ENCODE measurements at places on chromosomes 6 and 20. TPM values are rescaled to one million over a fixed set of nuclear protein-coding genes. Genes with fewer than 3 reads are reported as not detected.

GRCh38 chr6:55277646-55278045 lies 49.6 kb upstream of the GFRAL start:
- H3K4me3 ChIP-seq, result no peak overlapping the region
- H3K27ac ChIP-seq, result no peak overlapping the region
- no peak for DNase-seq

DNA sequence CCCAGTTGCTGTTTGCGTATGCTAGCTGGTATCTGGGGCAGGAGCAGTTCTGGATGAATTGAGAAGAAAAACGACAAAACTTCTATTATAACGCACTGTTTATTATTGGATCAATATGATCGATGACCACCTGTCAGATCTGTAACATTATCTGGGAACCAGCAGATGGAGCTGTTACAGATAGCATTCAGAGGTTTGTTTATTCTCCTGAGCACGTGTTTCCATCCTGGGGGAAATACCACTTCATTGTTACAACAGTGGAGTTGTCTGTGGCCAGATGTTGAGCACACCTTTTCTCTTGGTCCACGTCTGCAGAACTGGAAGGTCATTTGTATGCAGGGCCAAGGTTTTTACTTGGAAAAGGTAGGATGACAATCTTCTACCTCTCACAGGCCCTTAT lies 16.0 kb upstream of the NKX2-2 start:
- no peak overlapping the region for H3K27ac ChIP-seq
- H3K27me3 ChIP-seq, result peaks cover 2% of the 10 kb centered on the region
- H3K36me3 ChIP-seq, result no peaks in the 10 kb centered on the region
- DNase-seq, result no peak
- H3K4me1 ChIP-seq, result peaks cover 8% of the 10 kb centered on the region
- H3K4me3 ChIP-seq, result no peak overlapping the region

DNA sequence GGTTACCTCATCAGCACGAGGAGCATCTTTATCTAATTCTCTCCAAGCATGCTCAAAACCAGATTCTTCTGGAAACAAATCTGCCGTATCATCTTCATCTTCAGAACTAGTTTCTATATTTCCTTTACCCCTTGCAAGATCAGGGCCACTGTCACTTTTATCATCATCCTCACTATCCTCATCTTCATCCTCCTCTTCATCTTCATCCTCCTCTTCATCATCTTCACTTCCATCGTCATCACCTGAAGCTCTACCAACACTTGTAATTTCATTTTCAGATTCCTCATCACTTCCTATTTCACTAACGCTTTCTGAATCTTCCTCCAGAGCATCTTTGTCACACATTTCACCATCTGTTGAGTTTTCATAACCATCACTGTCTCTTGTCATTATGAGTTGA lies 8.9 kb downstream of the ESF1 start:
- no peak overlapping the region for H3K27ac ChIP-seq
- no peak overlapping the region for H3K4me3 ChIP-seq
- H3K36me3 ChIP-seq, result peaks cover 29% of the 10 kb centered on the region
- H3K27me3 ChIP-seq, result no peaks in the 10 kb centered on the region
- DNase-seq, result no peak

DNA sequence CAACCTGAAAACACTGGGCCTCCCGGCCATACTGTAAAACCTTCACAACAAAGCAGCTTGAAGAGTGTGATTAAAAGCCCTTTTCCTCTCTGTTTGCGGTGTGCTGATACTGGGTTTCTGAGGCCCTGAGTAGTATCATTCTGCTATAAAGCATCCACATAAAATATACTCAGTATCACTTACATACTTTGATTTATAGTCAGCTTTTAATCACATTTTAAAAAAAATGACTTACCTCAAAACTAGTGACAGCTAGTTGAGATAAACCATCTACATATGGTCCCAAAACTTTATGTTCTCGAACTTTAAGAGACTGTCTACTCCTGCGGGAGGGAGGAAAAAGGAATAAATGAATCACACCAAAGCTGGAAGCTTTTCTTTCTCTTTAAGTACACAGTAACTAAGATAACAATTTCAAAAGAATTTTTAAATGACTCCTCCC lies 135.7 kb downstream of the KIF13A start:
- H3K27me3 ChIP-seq, result no peaks in the 10 kb centered on the region
- H3K36me3 ChIP-seq, result peaks cover 11% of the 10 kb centered on the region
- no peak for DNase-seq

GRCh38 chr6:4606821-4607704 lies 169.1 kb upstream of the CDYL start:
- H3K4me1 ChIP-seq, result no peaks in the 10 kb centered on the region
- H3K27ac ChIP-seq, result no peak overlapping the region
- no peaks in the 10 kb centered on the region for H3K36me3 ChIP-seq
- peaks cover 3% of the 10 kb centered on the region for H3K27me3 ChIP-seq
- no peak for DNase-seq
- no peak overlapping the region for H3K4me3 ChIP-seq

- no peak overlapping the region for H3K27ac ChIP-seq
- no peaks in the 10 kb centered on the region for H3K4me1 ChIP-seq
- H3K27me3 ChIP-seq, result no peaks in the 10 kb centered on the region
- H3K4me3 ChIP-seq, result no peak overlapping the region
- DNase-seq, result no peak
- H3K36me3 ChIP-seq, result no peaks in the 10 kb centered on the region
Measured at GRCh38 chr20:16654858-16655535, 74.8 kb upstream of the SNRPB2 start.

- no peak overlapping the region for H3K27ac ChIP-seq
- H3K4me3 ChIP-seq, result no peak overlapping the region
- H3K4me1 ChIP-seq, result no peaks in the 10 kb centered on the region
- no peaks in the 10 kb centered on the region for H3K27me3 ChIP-seq
- no peaks in the 10 kb centered on the region for H3K36me3 ChIP-seq
- no peak for DNase-seq
Measured at GRCh38 chr6:18601516-18602020, 214.4 kb downstream of the RNF144B start.

DNA sequence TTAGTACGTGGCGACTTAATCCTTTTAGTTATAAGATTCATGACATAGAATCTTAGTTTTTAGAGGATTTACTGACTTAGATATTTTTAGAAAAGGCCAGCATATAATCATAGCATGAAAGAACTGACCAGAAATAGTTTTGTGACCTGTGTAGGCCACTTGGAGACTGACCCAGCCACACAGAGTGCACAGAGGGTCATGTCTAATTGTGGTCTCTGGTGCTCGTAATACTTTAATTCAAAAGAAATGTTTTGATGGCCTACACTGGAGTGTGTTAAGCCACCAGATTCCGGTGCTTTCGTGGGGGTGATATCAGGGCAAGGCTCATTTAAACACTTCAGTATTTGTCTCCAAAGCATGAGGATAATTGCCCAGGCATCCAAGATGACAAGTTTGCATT lies 11.4 kb downstream of the PCMTD2 start:
- peaks cover 18% of the 10 kb centered on the region for H3K36me3 ChIP-seq
- H3K4me3 ChIP-seq, result no peak overlapping the region

DNA sequence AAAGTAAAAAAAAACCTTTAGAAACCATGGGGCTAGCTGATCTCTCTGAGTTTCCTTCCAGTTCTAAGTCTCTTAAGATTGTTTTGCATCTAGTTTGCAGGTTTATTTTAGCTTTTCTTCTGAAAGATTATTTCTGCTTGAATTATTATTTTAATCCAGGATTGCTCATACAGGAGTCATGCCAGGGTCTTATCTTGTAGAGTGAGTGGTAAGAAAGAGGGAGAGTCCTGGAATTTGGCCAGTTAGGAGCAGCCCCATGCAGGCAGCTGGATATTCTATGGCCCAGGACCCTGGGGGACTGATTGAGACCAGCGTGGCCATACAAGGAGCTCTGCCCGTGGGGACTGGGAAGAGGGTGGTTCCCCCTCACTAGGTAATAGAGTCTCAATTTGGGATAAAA lies 178.9 kb upstream of the HEY2 start:
- H3K4me3 ChIP-seq, result no peak overlapping the region
- H3K27me3 ChIP-seq, result no peaks in the 10 kb centered on the region

DNA sequence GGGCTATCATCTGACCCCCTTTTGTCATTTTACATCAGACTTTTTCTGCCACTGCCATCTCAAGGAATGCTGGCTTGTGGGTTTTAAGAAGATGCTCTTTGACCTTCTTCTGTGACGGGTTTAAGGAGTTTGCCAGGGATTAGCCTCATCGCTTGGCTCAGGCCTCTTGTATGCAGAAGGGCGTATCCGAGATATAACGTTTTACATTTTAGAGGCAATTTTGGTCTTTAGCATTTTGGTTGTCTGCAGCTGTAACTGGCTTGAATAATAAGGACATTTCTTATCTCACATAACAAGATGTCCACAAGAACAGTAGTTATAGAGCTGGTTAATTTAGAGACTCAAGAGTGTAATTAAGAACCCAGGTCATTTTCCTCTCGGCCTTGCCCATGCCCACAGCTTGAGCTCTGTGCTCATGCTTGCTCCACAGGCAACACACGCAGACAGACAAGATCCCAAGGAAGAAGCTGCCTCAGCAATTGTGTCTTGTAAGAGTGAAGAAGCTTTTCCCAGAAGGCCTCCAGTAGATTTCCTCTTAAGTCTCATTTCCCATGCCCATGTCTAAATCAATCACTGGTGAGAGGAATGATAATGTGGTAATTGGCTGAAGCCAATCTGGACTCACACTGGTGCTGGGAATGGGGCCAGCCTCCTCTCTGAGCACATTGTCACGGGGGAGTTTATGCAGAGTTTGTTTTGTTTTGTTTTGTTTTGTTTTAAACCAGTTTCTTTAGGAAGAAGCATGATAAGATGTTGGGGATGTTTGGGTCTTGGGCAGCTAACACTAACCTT lies 36.8 kb downstream of the PTCHD4 start:
- no peak overlapping the region for H3K4me3 ChIP-seq
- H3K36me3 ChIP-seq, result no peaks in the 10 kb centered on the region
- H3K4me1 ChIP-seq, result peaks cover 2% of the 10 kb centered on the region
- DNase-seq, result no peak
- no peak overlapping the region for H3K27ac ChIP-seq

DNA sequence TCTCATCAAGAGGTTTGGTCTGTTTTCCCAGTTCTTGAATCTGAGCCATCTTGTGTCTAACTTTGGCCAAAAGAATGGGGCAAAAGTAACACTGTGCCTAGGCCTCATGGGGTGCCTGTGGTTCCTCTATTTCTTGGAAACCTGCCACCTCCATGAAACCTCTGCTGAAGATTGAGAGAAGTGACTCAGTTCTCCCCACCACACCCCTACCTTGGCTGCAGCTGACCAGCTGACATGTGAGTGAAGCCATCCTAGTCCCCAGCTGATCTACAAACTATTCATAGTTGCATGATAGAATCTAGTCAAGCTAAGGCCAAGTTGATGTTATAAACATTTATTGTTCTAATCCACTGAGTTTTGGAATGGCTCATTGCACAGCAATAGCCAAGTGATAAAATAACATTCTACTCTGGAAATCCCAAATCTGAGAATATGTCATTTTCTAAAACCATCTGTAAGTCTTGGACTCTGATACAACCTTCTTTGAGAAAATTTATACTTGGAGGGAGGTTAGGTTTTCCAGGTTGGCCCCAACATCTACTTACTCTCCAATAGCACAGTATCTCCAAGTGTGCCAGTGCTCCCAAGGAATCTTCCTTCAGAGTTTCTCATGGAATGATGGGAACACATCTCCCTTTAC lies 107.0 kb upstream of the SMLR1 start:
- no peak overlapping the region for H3K4me3 ChIP-seq
- H3K27ac ChIP-seq, result no peak overlapping the region
- no peaks in the 10 kb centered on the region for H3K27me3 ChIP-seq
- DNase-seq, result no peak
- no peaks in the 10 kb centered on the region for H3K4me1 ChIP-seq

DNA sequence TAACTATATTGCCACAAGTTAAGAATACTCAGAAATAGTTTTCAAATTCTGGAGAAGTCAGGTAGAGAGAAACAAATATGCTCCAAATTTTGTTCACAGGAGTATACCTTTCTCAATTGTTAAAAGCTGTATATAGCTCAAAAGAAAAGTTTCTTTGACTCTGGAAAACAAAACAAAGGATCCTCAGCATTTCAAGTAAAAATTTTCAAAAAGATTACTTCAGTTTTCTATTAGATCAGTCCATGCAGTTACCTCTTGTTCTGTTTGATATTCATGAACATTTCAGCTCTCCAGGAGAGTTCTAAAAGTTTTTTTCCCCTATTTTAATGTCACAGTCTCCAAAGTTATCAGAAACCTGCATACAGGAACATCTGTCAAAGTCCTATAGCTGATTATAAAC lies 30.4 kb upstream of the ENTPD6 start:
- no peaks in the 10 kb centered on the region for H3K4me1 ChIP-seq
- no peaks in the 10 kb centered on the region for H3K27me3 ChIP-seq
- no peaks in the 10 kb centered on the region for H3K36me3 ChIP-seq
- H3K4me3 ChIP-seq, result no peak overlapping the region

- no peak overlapping the region for H3K4me3 ChIP-seq
- no peaks in the 10 kb centered on the region for H3K27me3 ChIP-seq
- no peak overlapping the region for H3K27ac ChIP-seq
Measured at GRCh38 chr20:37944456-37944981, 41.6 kb downstream of the VSTM2L start.

GRCh38 chr6:152634773-152635172 lies 2.4 kb downstream of the SYNE1 start:
- no peaks in the 10 kb centered on the region for H3K4me1 ChIP-seq
- no peaks in the 10 kb centered on the region for H3K27me3 ChIP-seq
- H3K27ac ChIP-seq, result no peak overlapping the region
- H3K4me3 ChIP-seq, result no peak overlapping the region
- H3K36me3 ChIP-seq, result no peaks in the 10 kb centered on the region

DNA sequence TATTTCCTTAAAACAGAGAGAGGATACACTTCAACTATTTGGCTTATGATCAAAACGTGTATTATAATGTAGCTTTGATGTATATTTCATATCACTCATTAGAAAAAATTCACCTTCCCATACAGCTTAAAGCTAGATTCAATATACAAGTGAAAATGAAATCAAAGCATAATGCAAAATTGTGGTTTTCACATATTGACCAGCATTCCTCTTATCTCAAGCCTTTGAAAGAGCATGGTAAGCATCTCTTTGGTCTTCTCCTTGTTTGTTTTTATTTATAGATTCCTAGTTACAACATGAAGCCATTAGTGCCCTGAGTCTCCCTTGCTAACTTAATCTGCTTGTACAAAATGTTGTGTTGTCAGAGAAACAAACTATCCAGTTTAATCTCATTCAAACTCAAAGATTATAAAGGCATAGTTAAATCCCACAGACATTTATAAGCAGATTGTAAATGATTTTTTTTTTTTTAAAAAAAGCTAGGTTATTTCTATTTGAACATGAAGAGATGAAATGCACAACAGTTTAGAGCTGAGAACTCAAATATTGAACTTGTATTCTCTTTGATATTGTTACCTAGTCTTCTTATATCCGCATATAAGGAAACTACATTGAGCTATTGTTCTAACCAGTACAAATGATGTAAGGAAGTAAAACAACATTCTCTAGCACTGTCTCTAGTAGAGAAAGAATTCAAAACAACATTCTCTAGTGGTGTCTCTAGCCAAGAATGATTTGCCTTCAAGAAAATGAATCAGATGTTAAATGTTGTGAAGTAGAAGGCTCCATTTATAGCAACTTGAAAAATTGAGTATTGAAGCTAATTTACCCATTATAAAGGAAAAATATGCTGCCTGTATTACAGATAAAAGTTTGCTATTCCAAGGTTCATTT lies 31.2 kb upstream of the SMIM28 start:
- H3K27ac ChIP-seq, result no peak overlapping the region
- no peaks in the 10 kb centered on the region for H3K36me3 ChIP-seq
- H3K27me3 ChIP-seq, result no peaks in the 10 kb centered on the region

The BCAS1 gene
- 0.06 TPM for polyA plus RNA-seq

The PPP1R11 gene
- polyA plus RNA-seq, result 30.9 TPM

The LY6G6F gene
- polyA plus RNA-seq, result not detected

The BTN1A1 gene
- polyA plus RNA-seq, result 0.06 TPM

The PPT2 gene
- 7.8 TPM for polyA plus RNA-seq

The NOX3 gene
- polyA plus RNA-seq, result not detected

The SNPH gene
- 0.14 TPM for polyA plus RNA-seq

The OPRL1 gene
- polyA plus RNA-seq, result 0.28 TPM

The PREX1 gene
- polyA plus RNA-seq, result 2.2 TPM

The ANGPT4 gene
- 0.07 TPM for polyA plus RNA-seq

The CALHM5 gene
- polyA plus RNA-seq, result 0.44 TPM

The COL11A2 gene
- 0.36 TPM for polyA plus RNA-seq

The HLA-DQA1 gene
- polyA plus RNA-seq, result 10.2 TPM

Data from liver (tissue), 10 donors.